Tibial nerve (tissue), 4 donors: ENCODE measurements at places on chromosomes 1 and 21. TPM values are rescaled to one million over a fixed set of nuclear protein-coding genes. Genes with fewer than 3 reads are reported as not detected.

DNA sequence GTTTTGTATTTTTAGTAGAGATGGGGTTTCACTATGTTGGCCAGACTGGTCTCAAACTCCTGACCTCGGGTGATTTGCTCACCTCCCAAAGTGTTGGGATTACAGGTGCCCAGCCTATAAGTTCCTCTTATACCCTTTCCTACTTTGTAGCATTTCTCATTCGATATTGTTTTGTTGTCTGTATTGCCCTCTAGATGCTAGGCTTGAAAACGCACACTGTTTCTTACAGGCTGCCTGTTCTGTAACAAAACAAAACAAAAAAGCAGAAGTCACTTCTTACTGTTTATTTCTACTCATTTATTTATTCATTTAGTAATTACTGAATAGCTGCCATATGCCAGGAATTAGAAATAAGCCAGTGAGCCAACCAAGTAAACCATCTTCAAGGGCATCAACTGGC, 136.9 kb upstream of the BMP8A start:
- no peaks in the 10 kb centered on the region for H3K4me1 ChIP-seq
- H3K4me3 ChIP-seq: no peak overlapping the region
- no peak for DNase-seq
- H3K36me3 ChIP-seq: no peaks in the 10 kb centered on the region
- H3K27ac ChIP-seq: no peak overlapping the region

The HES2 gene
- not detected for total RNA-seq

- H3K27ac ChIP-seq: no peak overlapping the region
- no peak for DNase-seq
- H3K27me3 ChIP-seq: no peaks in the 10 kb centered on the region
- no peaks in the 10 kb centered on the region for H3K36me3 ChIP-seq
- H3K4me3 ChIP-seq: no peak overlapping the region
- peaks cover 8% of the 10 kb centered on the region for H3K4me1 ChIP-seq
These were observed 7.6 kb downstream of the HTR6 start for GRCh38 chr1:19672237-19672636.

- DNase-seq: peak; percentile 38
- H3K4me3 ChIP-seq: no peak overlapping the region
- no peaks in the 10 kb centered on the region for H3K4me1 ChIP-seq
- no peaks in the 10 kb centered on the region for H3K27me3 ChIP-seq
These were observed 9.1 kb upstream of the RAB7B start for GRCh38 chr1:206012086-206012859.

DNA sequence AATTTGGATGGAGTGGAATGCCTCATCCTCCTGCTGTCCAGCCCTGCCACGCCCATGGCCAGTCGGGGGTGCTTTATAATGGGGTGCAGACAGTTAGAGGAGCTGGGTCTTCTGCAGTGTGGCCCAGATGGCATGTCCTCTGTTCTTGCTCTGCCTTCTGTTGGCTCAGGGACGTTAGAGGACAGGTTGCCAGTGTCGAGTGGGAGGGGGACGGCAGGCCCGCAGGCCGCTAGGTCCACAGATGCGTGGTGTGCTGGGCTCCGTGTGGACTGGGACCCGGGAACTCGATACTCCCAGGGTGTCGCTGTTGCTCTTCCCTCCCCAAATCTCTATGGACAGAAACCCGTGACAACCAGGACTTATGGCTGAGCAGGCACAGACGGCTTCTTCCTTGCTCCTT, 33.3 kb downstream of the SIM2 start:
- no peak overlapping the region for H3K4me3 ChIP-seq
- DNase-seq: no peak
- no peaks in the 10 kb centered on the region for H3K27me3 ChIP-seq

DNA sequence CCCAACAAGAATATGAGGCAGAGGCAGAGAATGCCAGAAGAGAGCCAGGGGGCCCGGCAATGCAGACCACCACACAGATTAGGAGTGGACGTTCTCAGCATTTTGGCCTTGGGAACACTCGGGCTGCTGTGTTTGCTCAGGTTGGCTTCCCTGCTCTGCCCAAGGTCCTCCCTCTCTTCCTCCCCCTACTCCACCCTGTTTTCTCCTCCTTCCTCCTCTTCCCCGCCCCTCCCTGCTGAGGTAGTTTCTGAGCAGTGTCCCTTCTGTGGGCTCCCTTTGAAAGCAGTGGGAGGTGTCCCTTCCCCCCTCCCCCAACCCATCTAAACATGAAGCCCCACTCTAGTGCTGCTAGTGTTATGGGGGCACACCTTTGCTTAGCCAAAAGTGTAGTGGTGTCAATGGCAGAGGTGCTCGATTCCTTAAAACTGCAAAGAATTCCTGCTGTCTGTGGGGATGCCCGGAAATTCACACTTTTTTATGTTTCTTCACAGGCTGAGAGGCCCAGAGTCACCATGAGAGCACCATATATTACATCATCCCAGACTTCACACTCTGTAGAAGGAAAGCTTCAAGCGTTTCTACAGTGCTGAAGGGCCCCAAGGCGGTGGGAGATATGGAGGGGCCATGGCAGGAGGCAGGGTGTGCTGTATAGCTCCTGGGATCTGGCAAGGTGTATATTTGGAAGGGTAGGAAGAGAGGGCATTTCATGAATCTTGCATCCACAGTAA, at the start of gene HHIPL2:
Gene HHIPL2, minus strand, starts transcription at position 161 of the 728 bp plus-strand sequence. Its CDS starts 60 bp downstream, at position 101.
- H3K4me3 ChIP-seq: no peak within 1 kb of the TSS
- no peaks in the 10 kb centered on the region for H3K4me1 ChIP-seq
- peaks cover 17% of the 10 kb centered on the region for H3K27me3 ChIP-seq
- H3K36me3 ChIP-seq: no peaks in the 10 kb centered on the region
- no peak for DNase-seq

The UBL4B gene
- total RNA-seq: not detected

DNA sequence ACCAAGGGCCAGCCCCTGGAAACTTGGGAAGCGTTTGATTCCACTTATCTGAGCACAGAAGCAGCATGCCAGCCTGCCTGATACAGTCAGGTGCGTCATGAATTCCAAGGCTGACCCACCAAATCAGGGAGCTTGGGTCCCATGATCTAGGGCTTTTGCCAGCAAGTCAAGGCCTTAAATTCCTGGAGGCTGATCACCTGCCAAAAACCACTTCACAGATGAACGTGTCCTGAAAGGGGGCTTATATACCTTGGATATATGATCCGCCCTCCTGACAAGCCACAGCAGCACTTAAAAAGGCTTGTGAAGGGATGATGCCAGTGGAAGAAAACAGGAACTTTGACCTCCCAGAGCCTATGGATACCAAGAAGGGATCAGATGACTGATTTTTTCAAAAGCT, 24.0 kb upstream of the CLIC6 start:
- no peaks in the 10 kb centered on the region for H3K36me3 ChIP-seq
- peaks cover 18% of the 10 kb centered on the region for H3K27me3 ChIP-seq
- H3K27ac ChIP-seq: no peak overlapping the region
- H3K4me1 ChIP-seq: no peaks in the 10 kb centered on the region
- DNase-seq: no peak

- DNase-seq: no peak
- H3K4me1 ChIP-seq: peaks cover 24% of the 10 kb centered on the region
- H3K27ac ChIP-seq: no peak overlapping the region
- no peak overlapping the region for H3K4me3 ChIP-seq
These were observed 3.6 kb downstream of the ADPRS start for GRCh38 chr1:36092166-36092797.

DNA sequence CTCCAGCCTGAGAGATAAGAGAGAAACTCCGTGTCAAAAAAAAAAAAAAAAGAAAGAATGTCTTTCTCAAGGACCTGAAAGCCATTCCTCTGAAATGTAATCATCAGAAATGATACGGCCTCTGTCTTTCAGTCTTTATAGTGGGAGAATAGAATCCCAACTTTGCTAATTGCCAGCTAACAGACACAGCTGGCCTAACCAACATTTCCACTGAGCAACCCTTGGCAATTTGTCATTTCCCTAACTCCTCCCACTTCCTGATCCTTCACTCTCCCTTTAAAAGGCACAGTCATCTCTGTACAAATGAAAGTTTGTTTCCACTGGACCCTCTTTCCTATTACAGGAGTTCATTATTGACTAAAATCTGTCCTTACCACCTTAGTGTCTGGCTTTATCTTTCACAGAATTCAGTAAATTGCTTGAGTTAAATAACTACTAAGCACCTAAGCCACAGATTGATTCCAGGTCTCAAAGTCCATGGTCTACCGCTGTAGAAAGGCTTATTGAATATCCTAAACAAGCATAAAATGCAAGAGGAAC, 4.3 kb upstream of the CBR1 start:
- no peak for DNase-seq
- H3K4me3 ChIP-seq: no peak overlapping the region
- peaks cover 15% of the 10 kb centered on the region for H3K4me1 ChIP-seq
- H3K27ac ChIP-seq: no peak overlapping the region
- no peaks in the 10 kb centered on the region for H3K27me3 ChIP-seq
- no peaks in the 10 kb centered on the region for H3K36me3 ChIP-seq

- H3K4me1 ChIP-seq: peaks cover 88% of the 10 kb centered on the region
- no peaks in the 10 kb centered on the region for H3K27me3 ChIP-seq
- peak overlapping the region; percentile 66 for H3K27ac ChIP-seq
- no peak overlapping the region for H3K4me3 ChIP-seq
These were observed 130.6 kb downstream of the EDEM3 start for GRCh38 chr1:184624051-184624450.

The SPRR1B gene
- total RNA-seq: not detected

The TAL1 gene
- 3.1 TPM for total RNA-seq

DNA sequence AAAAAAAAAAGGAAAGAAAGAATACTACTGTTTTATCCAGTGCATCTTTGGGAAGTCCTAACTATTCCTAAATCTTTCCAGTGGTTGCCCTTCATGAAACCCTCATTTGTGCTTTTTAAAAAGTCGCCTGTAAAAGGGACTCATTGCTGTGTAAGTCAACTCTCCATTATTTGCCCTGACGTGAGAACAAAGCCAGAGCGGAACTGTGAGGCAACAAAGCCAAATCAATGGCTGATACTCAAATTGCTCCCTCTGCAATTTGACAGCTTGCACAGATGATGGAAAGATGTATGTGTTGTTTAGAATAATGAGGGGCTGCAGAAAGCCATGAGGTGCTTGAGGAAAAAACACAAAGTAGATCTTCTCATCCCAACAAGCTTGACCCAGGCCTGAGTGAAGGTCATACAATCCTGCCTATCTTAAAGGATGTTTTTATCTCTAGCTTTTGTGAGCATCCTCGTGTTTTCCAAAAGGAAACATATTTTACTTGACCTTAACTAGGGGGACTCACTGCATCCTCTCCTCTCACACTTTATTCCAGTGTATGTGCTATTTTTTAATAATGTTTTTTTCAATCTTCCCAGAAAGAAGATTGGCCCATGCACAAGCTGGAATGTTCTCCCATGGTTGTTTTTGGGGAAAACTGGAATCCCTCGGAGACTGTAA, 33.4 kb downstream of the SMYD2 start:
- no peaks in the 10 kb centered on the region for H3K36me3 ChIP-seq
- H3K4me1 ChIP-seq: no peaks in the 10 kb centered on the region
- DNase-seq: no peak
- H3K4me3 ChIP-seq: no peak overlapping the region
- H3K27me3 ChIP-seq: no peaks in the 10 kb centered on the region
- H3K27ac ChIP-seq: no peak overlapping the region

DNA sequence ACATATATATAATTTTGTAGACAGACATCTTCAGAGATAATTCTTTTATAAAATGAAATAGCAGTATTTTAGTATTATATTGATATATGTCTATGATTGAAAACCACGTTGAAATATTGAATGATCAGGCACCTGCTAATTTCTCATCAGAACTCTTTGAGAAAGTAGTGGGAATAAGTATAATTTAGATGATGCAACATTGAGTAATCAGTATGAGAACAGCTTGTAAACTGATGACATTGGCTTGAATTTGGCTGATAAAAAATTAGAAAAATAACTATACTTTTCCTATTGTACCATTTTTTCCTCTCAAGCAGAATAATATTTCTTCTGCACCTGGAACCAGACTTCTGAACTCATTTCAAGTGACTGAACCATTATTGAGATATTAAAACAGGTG, 1316.8 kb downstream of the NCAM2 start:
- H3K4me3 ChIP-seq: no peak overlapping the region
- H3K4me1 ChIP-seq: no peaks in the 10 kb centered on the region
- H3K36me3 ChIP-seq: no peaks in the 10 kb centered on the region
- H3K27me3 ChIP-seq: no peaks in the 10 kb centered on the region

The KCND3 gene
- total RNA-seq: 3.3 TPM

The HTR1D gene
- total RNA-seq: 0.30 TPM

DNA sequence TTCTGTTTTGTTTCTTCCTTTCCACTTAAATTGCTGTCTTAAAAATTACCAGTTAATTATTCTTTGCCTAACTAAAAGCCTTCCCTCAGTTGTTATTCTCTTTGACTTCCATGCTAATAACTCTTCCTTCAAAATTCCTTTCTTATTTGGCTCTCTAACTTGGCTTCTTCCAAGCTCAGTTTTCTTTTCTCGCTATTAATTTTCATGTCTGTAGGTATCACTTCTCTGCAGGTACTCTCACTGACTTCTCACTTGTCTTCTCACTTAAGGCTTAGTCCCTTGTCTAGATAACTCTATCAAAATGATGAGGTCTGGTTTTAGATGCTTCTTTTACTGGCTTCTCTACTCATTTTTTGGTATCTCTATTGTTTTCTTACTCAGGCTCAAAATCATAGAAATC, 10.1 kb downstream of the CDC7 start:
- no peak overlapping the region for H3K27ac ChIP-seq
- no peaks in the 10 kb centered on the region for H3K4me1 ChIP-seq
- H3K36me3 ChIP-seq: no peaks in the 10 kb centered on the region
- no peaks in the 10 kb centered on the region for H3K27me3 ChIP-seq
- no peak for DNase-seq
- H3K4me3 ChIP-seq: no peak overlapping the region

DNA sequence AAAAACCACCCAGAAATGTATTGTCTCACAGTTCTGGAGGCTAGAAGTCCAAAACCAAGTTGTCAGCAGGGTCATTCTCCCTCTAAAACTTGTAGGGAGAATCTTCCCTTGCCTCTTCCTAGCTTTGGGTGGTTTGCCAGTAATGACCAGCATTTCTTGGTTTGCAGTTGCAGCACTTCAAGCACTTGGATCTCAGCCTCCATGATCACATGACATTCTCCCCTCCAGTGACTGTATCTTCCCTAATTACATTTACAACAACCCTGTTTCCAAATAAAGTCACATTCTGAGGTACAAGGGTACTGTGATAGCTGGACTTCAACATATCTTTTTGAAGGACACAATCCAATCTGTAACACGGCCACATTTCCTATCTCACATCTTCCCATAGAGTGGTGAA, 37.2 kb downstream of the EVI5 start:
- H3K36me3 ChIP-seq: no peaks in the 10 kb centered on the region
- H3K27me3 ChIP-seq: no peaks in the 10 kb centered on the region
- H3K4me3 ChIP-seq: no peak overlapping the region

The OSCP1 gene
- 17.5 TPM for total RNA-seq

DNA sequence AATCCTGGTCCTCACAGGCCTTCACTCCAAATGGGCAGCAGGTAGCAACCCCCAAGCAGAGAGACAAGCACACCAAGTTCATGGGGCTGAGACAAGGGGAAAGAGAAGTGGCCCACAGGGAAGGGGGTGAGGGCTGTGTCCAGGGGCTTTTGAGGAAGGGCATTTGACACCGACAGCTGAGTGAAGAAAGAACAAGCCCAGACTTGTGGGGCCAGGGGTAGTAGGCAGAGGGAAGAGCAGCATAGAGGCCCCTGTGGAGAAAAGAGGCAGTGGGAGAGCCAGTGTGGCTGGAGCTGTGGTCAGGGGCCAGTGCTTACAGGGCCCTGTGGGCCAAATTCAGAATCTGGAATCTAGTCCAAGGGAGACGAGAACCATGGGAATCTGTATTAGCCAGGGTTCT, 85.4 kb downstream of the IGSF21 start:
- no peaks in the 10 kb centered on the region for H3K36me3 ChIP-seq
- DNase-seq: no peak
- no peaks in the 10 kb centered on the region for H3K27me3 ChIP-seq

GRCh38 chr1:178529364-178530036, 16.6 kb downstream of the TEX35 start:
- H3K4me1 ChIP-seq: no peaks in the 10 kb centered on the region
- H3K27ac ChIP-seq: no peak overlapping the region
- H3K4me3 ChIP-seq: no peak overlapping the region
- no peaks in the 10 kb centered on the region for H3K36me3 ChIP-seq
- no peak for DNase-seq
